Activated CD4-positive, alpha-beta memory T cell treated with anti-CD3 and anti-CD28 coated beads, Interleukin-2, amount 10 ng/mL, durations not matched to agents 7 days and 5 days (primary cell): ENCODE measurements at places on chromosomes 12 and 14. TPM values are rescaled to one million over a fixed set of nuclear protein-coding genes. Genes with fewer than 3 reads are reported as not detected.

DNA sequence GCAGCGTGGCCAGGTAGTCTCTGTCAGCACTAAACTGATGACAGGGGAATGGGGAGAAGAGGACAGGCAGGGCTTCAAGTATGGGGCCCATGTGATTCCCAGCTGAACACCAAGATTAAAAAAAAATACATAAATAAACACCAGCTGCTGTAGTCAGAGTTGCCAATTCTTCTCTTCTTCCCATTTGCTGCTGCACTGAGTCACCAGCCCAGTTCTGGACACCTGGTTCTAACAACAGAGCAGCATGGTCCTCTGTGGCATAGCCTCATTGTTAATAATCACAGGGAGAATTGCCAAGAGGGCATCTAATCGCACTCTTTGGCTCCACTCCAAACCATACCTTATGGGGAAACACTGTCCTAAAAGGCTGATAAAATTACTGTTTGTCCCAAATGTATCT is 15.1 kb downstream of the PPM1H start:
- no peak overlapping the region for H3K27ac ChIP-seq
- no peak overlapping the region for H3K4me3 ChIP-seq
- H3K27me3 ChIP-seq: peaks cover 5% of the 10 kb centered on the region
- H3K36me3 ChIP-seq: no peaks in the 10 kb centered on the region

DNA sequence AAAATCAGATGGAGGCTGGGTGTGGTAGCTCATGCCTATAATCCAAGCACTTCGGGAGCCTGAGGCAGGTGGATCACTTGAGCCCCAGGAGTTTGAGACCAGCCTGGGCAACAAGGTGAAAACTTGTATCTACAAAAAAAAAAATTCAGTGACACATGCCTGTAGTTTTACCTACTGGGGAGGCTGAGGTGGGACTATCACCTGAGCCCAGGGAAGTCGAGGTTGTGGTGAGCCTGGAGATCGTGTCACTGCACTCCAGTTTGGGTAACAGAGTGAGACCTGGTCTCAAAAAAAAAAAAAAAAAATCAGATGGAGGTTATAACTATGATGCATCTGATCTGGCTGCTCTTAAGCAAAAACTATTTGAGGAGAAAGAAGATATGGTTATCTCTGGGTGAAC is 26.6 kb upstream of the PPFIBP1 start:
- peaks cover 57% of the 10 kb centered on the region for H3K27me3 ChIP-seq
- H3K36me3 ChIP-seq: peaks cover 15% of the 10 kb centered on the region
- H3K4me3 ChIP-seq: no peak overlapping the region

CATSPERB gene
- total RNA-seq: 1.8 TPM

- DNase-seq: no peak
- no peak overlapping the region for H3K4me3 ChIP-seq
- no peaks in the 10 kb centered on the region for H3K27me3 ChIP-seq
- no peak overlapping the region for H3K27ac ChIP-seq
- peaks cover 2% of the 10 kb centered on the region for H3K36me3 ChIP-seq
Observed at GRCh38 chr12:113276306-113276705, 55.0 kb downstream of the TPCN1 start.

DNA sequence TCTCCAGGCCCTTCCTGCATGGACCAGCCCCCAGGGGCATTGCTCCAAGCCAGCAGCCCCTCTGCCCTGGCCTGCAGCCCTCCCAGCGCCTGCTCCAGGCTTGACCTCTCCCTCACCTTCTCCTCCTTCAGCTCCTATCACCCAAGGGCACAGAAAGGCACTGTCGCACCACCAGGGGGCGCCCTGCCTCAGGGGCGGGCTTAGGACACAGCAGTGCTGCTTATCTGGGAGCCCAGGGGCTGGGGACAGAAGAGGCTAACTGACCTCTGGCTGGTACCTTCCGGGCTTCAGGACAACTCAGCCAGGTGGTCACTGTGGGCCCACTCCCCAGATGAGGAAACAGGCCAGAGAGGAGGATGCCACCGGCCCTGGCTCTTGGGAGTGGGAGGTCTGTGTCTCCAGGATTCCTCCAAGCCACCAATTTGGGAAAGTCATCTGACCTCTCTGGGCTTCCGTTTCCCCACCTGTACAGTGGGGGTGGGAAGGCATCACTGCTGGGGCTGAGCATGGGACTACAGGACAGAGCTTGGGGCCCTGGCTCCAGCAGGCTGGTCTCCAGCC is 25.3 kb upstream of the GPR132 start:
- peaks cover 38% of the 10 kb centered on the region for H3K4me1 ChIP-seq
- DNase-seq: peak; percentile 89
- no peak overlapping the region for H3K27ac ChIP-seq
- H3K27me3 ChIP-seq: peaks cover 5% of the 10 kb centered on the region
- H3K4me3 ChIP-seq: peak overlapping the region; percentile 8
- no peaks in the 10 kb centered on the region for H3K36me3 ChIP-seq

DNA sequence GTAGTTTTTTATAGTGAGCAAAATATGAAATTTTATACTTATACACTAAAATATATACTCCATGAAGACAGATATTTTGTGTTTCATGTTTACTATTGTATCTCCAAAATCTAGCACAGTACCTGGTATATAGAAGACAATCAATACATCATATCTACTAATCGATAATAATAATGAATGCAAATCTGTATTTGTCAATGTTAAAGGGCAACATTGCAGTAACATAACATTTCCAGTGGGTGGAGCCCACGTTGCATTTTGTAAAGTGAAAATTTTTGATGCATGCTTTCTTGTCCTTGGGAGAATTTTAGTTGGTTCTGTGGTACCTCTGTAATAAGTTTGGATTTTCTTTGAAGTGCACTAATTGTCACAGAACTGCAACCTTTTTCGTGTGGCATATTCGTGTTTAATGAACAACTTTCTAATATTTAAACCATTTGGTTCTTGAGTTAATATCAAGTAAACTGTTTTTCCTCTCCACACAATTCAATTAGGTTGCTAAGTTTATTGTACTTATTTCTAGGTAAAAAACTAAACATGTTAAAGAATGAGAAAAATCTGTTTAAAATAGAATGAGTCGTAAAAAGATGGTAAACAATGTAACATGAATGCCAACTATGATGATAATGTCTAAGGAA is 47.4 kb downstream of the AVPR1A start:
- H3K27me3 ChIP-seq: no peaks in the 10 kb centered on the region
- no peaks in the 10 kb centered on the region for H3K4me1 ChIP-seq
- no peak for DNase-seq

MMP19 gene
- not detected for total RNA-seq

- no peak overlapping the region for H3K4me3 ChIP-seq
- H3K4me1 ChIP-seq: no peaks in the 10 kb centered on the region
- DNase-seq: no peak
- H3K27me3 ChIP-seq: no peaks in the 10 kb centered on the region
- no peak overlapping the region for H3K27ac ChIP-seq
Observed at GRCh38 chr14:79011091-79011919, 841.1 kb downstream of the NRXN3 start.

DNA sequence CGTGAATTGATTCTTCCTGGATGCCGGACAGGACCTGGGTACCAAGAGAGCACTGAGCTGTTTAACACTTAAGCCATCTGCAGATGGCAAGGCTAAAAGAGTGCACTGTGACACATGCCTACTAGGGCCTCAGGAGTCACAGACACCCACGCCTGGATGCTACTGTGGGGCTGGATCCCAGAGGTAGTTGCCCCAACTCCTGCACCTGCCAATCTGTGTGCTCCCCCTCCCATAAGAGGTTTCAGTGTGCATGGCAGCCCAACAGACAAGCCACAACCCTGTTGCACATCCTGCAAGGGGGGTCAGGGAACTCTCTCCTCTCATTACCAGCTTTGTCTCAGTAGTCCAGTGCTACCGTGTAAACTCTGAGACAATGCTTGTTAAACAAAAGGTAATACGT is 169.0 kb downstream of the CEP128 start:
- H3K4me1 ChIP-seq: no peaks in the 10 kb centered on the region
- H3K27ac ChIP-seq: no peak overlapping the region
- H3K27me3 ChIP-seq: no peaks in the 10 kb centered on the region
- DNase-seq: no peak
- H3K4me3 ChIP-seq: no peak overlapping the region
